ENCODE measurements at places on chromosomes 1 and 21. TPM values are rescaled to one million over a fixed set of nuclear protein-coding genes. Genes with fewer than 3 reads are reported as not detected.

DNA sequence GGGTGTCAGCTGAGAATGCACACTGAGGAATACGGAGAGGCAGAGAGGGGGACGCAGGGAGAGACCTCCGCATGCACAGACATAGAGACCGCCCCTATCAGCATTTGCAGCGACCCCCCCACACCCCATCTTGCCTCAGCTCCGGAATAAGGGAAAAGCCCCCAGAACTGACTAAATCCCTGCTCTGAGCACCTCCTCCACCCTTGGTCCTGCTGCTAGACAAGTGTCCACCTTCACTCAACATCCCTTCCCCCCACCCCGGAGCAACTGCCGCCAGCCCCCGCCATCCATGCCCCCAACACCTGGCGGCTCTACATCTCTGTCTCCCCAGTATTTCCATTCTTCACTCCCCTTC lies 769 bp downstream of the SV2A start:
- no peak for DNase-seq

Gene COL9A2
- total RNA-seq: 0.12 TPM

DNA sequence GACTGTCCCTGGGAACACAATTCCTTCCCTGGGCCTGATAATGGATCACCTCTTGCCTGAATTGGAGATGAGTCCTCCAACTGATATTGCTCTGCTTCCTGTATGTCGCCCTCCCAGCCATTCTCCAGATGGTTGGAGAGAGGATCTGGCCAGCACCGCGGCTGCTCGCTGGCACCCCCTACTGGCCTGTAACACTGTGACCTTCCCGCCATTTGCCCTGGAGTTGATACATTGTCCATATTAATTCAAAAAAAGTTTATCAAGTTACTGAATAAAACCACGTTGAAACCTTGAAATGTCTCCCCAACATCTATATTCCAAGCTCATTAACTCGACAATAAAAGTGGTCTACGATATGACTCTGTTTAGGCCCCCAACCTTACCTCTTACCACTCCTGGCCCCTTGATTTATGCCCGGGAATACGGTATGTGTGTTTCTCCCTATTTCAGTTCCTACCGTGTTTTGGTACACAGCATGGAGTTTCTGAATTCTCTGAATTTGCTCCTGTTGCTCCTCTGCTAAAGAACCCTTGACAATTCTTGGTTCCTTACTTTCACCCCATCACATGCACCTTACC lies 241.8 kb upstream of the KIAA0040 start:
- no peak for DNase-seq

DNA sequence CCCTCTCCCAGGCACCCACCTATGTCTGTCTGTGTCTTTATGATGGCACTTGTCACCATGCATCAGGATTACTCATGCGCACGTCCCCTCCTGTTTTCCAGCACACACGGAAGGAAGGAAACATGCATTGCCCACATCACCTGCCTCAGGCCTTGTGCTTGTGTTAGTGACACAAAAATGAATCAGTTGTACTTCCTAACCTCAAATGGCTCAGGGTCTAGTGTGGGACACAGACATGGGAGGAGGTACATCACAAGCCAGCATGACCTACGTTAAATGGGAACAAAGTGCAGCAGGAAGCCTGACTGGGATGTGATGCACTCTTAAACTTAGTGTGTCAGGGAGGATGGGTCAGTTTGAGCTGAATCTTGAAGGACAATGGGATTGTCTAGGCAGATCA lies 126.7 kb downstream of the TRABD2B start:
- DNase-seq: no peak

GRCh38 chr21:14353726-14354125 lies 29.2 kb downstream of the HSPA13 start:
- DNase-seq: no peak

DNA sequence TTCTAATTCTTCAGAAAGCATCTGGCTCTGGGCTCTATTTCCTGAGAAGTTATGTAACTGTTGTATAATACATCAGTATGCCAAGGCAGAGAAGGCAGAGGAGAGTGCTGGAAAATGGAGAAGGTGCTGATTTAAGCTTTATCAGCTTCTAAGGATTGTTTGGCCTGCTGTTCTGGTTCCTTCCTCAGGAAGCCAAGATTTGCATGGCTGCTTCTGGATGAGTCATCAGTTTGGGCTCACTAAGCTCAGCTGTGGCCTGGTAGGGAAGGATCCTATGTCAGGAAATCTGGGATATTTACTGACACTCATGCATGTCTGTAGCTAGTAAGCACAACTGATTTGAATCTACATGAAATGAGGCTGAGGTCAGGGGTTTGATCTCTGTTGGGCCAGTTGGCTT lies 73.2 kb upstream of the ADGRL4 start:
- peak; percentile 99 for DNase-seq

Gene SLC25A34
- total RNA-seq: 0.53 TPM

- DNase-seq: no peak
These were observed 163.5 kb downstream of the TOMM20 start for GRCh38 chr1:234965111-234965510.

GRCh38 chr1:44417351-44418021 lies 12.4 kb downstream of the RNF220 start:
- DNase-seq: no peak

GRCh38 chr1:245687152-245687635 lies 532.4 kb downstream of the KIF26B start:
- no peak for DNase-seq

- DNase-seq: no peak
These were observed 47.6 kb downstream of the ATP6V1G3 start for GRCh38 chr1:198492872-198493271.

- no peak for DNase-seq
These were observed 597.1 kb upstream of the PRMT6 start for GRCh38 chr1:106459418-106459817.

DNA sequence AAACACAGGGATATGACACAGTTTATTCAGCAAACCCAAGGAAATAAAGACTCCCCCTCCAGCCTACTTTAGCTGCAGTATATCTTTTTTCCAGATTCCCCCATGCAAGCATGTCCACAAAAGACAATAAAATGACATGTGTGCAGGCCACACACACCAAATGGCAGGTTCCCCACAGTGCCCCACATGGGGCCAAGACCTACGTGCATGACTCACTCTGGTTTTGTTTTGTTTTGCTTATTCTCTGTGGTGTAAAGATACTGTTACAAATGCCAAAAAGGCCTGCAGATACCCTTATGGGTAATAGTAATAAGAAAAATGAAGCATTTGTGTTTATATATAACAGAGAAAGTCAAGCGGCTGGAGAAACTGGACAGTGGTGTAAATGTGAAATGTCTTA lies 71.6 kb downstream of the RD3 start:
- DNase-seq: no peak

Gene GBP2
- 52.7 TPM for total RNA-seq

Gene FCER1G
- not detected for total RNA-seq

Gene LIN28A
- 0.05 TPM for total RNA-seq

Measured in glomerular endothelial cell (primary cell).